Putamen (tissue), 1 donor: ENCODE measurements at places on chromosomes 2 and 18.
A peak's percentile ranks its signal among the peaks of the same experiment; 100 is the strongest.

DNA sequence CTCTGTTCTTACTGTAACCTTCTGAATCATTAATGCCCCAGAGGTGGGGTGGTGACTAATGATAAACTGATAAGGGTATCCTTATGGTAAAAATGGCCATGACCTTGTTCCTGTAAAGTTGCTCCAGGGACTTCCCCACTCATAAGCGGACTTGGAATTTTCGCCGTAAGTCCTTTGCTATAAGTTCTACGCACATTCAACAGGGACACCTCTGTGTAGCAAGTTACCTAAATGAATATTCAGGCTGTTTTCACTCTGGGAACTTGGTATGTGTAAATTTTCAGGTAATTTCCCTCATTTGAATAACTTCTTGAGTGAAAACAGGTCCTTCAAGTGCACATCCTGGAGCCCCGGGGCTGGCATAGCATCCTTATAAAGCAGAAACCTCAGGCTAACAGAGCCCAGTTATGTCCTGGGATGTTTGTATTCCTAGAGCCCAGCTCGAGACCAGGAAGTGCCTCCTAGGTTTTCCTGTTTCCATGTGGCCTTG, 9.4 kb upstream of the AGFG1 start:
- DNase-seq = no peak

GRCh38 chr2:129069875-129070594, 751.4 kb upstream of the HS6ST1 start:
- no peak for DNase-seq

GRCh38 chr2:189521699-189522434, 58.7 kb downstream of the SLC40A1 start:
- no peak for DNase-seq

DNA sequence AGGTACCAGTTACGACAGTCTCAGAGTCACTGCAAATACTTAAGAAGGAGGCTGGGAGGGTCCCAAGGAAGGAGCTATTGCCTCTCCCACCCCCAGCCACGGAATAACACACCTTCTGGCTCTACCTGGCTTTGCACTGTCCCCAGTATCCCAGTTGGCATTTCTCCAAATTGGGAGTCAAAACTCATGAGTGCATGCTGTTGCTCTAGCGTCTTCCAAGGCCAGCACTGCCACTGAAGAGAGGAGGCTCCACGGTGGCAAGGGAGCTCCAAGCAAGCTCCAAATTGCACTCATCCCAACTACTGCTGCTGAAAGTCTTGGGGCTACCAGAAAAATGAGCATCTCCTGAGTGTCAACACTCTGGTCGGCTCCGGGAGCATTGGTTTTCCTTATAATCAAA, 1.6 kb downstream of the SCTR start:
- no peak for DNase-seq

- no peak for DNase-seq
Measured at GRCh38 chr2:9803023-9803805, 40.1 kb upstream of the TAF1B start.

- no peak for DNase-seq
Measured at GRCh38 chr2:157934684-157935377, 58.7 kb upstream of the ACVR1 start.

GRCh38 chr2:149204686-149205085, 125.7 kb upstream of the LYPD6 start:
- no peak for DNase-seq

DNA sequence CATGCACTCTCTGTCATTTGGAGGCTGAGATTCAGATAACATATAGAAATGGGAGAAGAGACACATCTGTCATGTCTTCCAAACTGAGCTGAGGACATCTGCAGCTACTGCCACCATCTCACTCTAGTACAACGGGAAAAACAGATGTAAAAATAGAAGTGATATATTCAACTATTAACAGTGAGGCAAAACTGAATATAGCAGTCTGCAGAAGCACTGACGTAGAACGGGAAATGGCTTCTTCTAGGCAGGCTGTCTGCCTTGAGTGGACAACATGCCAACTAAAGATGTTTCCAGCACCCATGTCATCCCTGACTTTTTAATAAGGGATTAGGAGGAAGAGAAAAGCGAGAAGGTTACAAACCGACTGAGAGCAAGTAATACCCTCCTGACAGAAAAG, 51.6 kb downstream of the MRPL33 start:
- peak; percentile 32 for DNase-seq

GRCh38 chr18:45521777-45522176, 93.5 kb upstream of the SLC14A2 start:
- DNase-seq = no peak

- DNase-seq = no peak
Measured at GRCh38 chr18:79524181-79525078, 128.7 kb downstream of the NFATC1 start.

GRCh38 chr2:107303964-107304363, 418.0 kb upstream of the ST6GAL2 start:
- DNase-seq = no peak

DNA sequence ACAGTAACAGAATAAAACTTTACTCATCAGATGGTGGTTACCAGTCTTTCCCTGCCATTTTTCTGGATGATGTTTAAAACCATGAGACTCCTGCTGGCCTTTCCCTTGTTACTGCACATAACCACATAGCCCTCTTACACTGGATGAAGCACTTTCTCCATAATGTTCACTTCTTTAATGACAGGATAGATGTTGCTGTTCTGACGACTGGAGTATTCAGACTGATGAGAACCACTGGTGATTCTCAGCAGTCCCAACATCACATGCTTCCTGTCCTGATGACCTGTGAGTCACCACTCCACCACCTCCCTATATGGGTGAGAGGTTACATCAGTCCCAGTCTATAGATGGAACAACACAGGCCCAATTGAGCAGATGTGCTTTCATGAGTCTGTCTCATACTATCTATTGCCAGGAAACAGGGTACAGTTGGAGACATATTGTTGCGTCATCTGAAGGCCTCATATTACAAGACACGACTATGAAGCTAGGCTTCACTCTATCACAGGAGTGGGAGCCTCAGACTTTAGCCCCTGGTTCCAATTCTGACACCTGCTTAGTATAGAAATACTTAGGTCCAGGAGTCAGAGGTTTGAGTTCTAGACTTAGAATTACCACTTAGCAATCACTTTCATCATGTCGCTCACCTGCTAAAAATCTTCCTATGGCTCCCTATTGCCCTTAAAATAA, 145.7 kb upstream of the KLF7 start:
- no peak for DNase-seq

- no peak for DNase-seq
Measured at GRCh38 chr2:74548900-74549826, 4.6 kb downstream of the LOXL3 start.

DNA sequence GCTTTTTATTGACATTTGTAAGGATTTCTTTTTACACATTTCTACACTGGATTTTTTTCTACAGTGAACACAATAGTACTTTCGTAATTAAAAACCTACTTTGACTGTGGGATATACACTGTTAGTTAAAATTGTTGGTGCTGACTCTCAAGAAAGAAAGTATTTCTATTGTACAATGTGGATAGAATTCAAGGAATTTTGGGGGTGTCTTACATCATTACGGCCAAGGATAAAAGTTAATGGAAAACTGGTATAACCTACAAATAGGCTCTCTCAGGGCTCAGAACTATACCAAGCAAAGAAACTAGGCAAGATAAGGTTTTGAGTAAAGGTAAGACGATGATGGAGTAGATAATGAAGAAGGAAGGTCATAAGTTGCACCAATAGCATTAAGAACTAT, 198.4 kb upstream of the PARD3B start:
- no peak for DNase-seq
